ENCODE measurements at places on chromosomes 2 and 18. TPM values are rescaled to one million over a fixed set of nuclear protein-coding genes. Genes with fewer than 3 reads are reported as not detected.

DNA sequence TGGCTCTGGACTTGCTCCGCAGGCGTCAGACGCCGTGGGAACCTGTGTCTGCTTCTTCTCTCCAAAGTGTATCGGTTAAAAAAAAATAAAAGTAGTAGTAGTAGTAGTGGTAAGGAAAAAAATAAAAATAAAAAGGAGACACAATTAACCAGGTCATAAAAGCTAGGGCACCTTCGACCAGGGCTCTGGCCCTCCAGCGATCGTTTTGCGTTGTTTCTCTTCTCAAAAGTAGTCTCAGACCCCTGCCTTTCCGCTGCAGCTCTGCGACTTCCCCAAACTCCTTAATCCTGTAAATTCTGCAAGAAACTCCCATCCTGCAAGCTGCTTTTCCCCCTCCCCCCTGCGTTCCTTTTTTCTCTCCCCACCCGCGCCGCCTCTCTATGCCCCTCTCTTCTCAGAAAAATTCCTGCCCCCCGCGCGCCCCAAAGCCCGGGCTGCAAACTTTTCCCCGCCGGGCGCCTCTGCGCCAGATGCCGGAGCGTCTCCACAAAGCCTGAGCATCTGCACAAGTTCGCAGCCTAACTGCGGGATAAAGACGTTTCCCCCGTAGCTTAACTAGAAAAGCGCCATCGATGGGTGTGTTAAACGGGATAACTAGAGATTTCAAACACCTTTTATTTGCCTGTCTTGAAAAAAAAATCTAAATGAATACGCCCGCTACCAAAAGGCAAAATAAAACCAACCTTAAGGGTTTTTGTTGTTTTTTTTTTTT, 1.8 kb upstream of the SALL3 start:
- DNase-seq: no peak

The LINC00305 gene
- not detected for polyA plus RNA-seq

The CASP8 gene
- 1.8 TPM for polyA plus RNA-seq

DNA sequence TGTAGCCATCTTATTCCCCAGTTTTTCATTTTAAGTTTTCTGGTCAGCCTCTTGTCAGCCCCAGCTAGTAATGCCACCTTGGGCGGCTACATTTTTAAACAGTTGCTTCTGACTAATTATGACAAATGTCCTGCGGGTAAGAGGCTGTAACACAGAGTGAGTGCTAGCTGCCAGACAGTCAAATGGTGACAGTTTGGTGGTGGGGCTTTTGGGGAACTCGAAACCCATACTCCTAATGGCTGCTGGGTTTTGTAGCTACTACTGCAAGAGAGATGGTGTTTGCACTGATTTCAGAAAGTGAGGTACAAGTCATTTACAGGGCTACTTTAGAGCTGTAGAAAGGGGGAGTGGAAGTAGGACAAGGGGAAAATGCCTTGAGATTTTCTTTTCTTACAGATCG, 48.2 kb downstream of the ZCCHC2 start:
- no peak for DNase-seq

The UGT1A4 gene
- not detected for polyA plus RNA-seq

DNA sequence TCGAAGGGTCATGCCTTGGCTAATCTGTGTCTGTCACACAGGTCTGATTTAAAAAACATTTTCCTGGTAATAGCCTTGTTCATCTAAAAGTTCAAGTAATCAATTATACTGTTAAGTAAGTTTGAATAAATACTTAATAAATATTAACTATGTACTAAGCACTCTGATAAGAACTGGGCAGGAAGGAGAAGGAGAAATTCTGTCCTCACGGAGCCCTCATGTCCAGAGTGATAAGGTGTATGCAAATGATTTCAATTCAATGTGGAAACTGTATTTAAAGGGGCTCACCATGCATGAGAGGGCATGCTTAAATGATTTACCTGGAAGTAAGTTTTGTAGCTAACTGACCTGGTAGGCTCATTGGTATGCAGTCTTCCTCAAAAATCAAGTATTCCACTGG, 94.0 kb upstream of the LYPD6 start:
- no peak for DNase-seq

DNA sequence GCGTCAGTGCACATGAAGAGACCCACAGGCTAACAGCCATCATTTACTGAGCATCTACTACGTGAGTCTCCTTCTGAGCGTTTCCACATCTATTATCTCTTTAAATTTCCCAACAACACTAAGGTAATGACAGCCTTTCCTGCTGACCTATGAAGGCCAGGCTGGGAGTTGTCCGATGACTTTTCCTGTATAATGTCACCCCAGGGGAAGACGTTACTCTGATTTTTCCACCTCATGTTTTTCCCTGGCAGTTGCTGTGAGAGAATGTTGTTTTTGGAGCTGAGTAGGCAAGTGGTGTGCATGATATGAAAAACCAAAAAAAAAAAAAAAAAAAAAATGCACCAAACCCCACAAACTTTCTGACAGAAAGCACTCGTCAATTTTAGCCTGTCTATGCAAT, 207.6 kb downstream of the SLC8A1 start:
- DNase-seq: no peak

- DNase-seq: no peak
These were observed 13.6 kb upstream of the LIPG start for GRCh38 chr18:49548229-49548636.

DNA sequence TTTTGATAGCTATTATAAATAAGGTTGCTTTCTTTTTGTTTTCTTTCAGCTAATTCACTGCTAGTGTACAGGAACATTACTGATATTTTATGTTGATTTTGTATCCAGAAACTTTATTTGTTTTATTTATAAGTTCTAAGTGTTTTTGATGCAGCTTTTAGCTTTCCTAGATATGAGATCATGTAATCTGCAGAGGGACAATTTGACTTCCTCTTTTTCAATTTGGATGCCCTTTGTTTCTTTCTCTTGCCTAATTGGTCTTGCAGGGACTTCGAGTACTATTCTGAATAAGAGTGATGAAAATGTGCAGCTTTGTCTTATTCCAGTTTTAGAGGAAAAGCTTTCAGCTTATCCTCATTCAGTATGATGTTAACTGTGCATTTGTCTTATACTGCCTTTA, 643.4 kb upstream of the CDH2 start:
- DNase-seq: no peak

- no peak for DNase-seq
These were observed 42.2 kb downstream of the UBE2E3 start for GRCh38 chr2:181022652-181023051.

The ERCC3 gene
- 12.6 TPM for polyA plus RNA-seq

DNA sequence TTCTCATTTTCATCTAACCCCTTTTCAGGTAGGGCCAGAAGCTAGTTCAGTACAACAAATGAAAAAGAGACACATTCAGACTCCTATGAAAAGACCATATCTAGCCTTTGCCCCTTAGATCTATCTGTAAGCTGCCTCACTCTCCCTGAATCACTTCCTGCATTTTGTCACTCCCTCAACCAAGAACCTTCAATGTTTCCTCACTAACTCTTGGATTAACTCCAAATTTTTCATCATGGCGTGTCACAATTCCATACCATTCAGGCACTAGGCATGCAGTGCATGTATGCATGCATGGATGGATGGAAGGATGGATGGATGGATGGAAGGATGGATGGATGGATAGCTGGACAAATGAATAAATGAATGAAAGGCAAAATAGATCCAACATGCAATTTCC, 356.9 kb downstream of the TNS1 start:
- no peak for DNase-seq

DNA sequence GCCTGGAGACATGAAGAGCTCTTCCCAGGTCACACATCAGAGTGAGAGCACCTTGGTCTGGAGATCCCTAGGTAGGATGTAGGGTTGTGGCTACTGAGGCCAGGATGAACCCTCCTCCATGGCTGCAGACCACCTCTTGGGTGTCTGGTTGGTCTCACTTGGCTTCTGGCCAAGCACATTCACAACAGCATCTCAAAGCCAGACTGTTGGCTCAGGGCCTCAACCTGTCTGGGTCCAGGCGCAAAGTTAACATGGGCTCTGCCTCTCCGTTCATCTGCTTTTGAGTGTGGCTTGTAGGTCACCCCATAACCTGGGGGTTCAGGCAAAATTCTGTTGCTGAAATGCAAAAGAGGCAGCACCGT, 40.1 kb downstream of the RHOB start:
- no peak for DNase-seq

- peak; percentile 47 for DNase-seq
These were observed 767 bp upstream of the CCDC102B start for GRCh38 chr18:68796936-68797690.

The ASIC4 gene
- 0.03 TPM for polyA plus RNA-seq

DNA sequence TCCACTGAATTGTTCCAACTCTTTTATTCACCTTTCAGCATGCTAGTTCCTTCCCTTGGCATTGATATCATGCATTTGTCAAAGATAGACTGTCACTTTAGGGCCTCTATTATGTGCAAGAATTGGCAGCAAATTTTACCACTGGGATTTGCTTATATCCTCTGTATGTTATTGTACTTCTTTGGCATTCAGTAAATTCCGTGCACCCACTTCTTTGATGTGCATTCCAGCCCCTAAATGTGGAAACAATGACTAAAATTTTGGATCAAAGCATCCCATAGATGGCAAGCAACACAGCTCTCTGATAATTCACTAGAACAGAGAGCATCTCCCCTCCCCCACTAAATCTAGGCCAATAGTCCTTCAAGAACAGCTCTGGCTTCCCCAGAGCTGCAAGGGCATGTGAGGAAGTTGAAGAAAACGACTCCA, 399.0 kb upstream of the HNRNPA3 start:
- DNase-seq: no peak

DNA sequence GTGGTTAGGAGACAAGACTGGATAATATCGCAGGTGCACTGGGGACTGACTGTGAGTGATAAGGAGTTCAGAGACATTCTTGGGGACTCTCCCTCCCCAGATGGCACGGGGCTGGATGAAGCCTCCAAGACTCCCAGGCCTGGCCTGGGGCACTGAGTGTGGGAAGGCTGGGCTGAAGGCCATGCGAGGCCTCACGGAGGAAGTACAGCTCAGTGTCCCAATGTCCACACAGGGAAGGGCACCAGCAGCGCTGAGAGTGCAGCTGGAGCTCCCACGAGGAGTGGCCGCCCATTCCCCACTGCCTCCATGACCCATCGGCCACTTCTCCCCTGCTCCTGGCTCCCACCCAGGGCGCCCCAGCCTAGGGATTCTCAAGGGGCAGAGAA, 6.5 kb downstream of the MFSD2B start:
- no peak for DNase-seq

The CD8B2 gene
- not detected for polyA plus RNA-seq

- DNase-seq: no peak
These were observed 318 bp upstream of the CDC42EP3 start for GRCh38 chr2:37671816-37672103.

- DNase-seq: no peak
These were observed 80.8 kb upstream of the SLC1A4 start for GRCh38 chr2:64908406-64908805.

GRCh38 chr2:216792222-216793021, 67.4 kb downstream of the TNP1 start:
- no peak for DNase-seq

DNA sequence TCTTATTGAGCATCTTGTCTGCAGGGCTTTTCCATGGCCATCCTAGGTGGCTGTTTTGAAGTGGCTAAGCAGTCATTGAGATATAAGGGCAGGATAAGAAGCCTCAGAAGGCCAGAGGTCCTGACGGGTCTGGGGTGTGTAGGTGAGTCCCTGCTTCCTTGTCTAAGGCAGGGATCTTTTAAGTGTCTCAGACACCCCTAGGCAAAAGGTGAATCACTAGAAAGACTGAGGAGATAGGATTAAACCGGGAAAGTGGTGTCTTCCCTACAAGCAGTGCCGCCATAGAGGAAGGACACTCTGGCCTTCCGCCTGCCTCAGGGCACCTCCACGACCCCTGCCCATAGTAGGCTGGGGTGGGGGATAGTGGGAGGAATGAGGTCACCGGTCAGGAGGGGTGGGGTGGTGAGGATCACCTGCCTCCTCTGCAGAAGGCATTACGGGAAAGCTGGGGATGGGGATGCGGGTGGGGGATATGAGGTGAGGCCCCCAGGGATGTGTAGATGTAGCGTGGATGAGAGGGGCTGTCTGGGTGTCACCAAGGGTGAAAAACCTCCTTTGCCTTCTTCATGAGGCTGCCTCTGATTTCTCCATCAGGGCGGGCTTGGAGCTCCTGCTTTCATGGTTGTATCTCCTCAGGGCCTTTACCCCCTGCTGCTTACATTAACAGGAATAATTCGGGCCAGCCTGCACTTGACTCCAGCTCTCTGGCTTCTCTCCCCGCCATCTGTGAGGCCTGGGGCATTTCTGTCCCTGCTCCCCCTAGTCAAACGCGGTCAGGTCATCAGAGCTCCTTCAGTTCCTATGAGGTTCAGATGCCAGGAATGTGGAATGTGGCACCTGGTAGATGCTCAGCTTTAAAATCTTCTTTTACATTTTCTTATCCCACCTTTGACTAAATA, 244.0 kb downstream of the DYSF start:
- DNase-seq: no peak

- no peak for DNase-seq
These were observed 12.6 kb downstream of the LDLRAD4 start for GRCh38 chr18:13231151-13231550.

The FOXD4L1 gene
- polyA plus RNA-seq: 0.08 TPM

DNA sequence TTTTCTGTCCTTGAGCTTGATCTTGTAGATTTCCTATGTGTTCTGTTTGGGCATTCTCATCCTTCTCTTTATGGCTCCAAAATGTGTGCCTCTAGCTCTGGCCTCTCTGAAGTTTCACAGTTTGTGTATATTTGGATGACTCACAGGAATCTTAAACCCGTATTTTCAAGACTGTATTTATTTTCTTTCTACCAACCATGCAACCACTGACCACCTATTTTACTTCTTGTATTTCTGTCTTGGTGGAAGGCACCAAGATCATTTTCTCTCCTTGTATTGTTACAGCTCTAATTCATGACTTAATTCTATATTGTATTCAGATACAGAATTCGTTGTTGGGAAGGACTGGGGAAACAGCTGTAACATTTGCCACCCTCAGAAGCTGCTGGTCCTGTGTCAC, 39.5 kb downstream of the ACSL3 start:
- no peak for DNase-seq

GRCh38 chr2:15169326-15170069, 391.6 kb downstream of the NBAS start:
- no peak for DNase-seq

DNA sequence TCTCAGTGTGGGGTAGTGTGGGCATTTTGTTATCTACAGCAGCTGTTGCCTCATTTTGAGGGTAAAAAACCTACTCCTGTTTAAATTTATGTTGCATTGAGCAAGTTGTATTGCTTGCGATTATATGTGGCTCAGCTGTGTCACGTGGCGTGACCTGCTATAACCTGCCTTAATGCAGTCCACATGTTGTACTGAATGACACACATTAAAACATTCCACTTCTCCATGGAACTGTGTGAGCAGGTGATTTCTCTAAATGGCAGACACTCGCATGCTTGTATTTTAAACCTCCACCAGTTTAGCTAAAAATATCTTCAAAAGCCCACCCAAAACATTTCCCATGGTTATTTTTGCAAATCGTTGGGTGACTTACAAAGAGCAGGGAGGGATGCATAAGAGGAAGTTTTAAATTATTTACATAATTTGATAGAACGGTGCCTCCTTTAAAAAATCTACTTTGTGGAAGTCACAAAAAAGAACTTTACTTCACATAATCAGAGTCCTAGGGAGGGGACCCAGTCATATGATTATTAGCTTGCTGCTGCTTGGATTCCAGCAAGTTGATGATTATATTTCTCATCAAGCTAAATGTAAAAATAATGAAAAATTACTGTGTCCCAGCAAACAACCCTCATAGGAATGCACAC, 163.3 kb upstream of the ZEB2 start:
- no peak for DNase-seq
